ENCODE measurements at places on chromosomes 5 and 9.

DNA sequence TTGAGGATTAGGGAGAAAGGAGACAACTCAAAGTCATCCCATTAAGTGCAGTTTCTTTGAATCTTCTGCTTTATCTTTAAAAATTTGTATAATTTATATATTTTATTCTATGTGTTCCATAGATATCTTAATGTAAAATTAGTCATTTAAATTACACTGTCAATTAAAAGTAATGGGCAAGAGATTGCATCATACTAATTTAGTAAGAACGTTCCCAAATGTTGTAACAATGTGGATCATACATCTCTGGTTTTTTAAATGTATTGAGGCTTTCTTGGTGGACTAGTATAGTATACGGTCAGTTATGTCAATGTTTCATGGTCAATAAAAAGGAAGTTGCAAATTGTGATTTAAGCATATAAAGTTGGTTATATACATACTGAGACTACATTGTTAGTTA is 6.2 kb downstream of the TSLP start:
- no peak for DNase-seq

GRCh38 chr9:84374516-84374915 is 34.0 kb upstream of the SLC28A3 start:
- DNase-seq, result no peak

- no peak for DNase-seq
Observed at GRCh38 chr9:97703437-97704344, 6.6 kb upstream of the XPA start.

DNA sequence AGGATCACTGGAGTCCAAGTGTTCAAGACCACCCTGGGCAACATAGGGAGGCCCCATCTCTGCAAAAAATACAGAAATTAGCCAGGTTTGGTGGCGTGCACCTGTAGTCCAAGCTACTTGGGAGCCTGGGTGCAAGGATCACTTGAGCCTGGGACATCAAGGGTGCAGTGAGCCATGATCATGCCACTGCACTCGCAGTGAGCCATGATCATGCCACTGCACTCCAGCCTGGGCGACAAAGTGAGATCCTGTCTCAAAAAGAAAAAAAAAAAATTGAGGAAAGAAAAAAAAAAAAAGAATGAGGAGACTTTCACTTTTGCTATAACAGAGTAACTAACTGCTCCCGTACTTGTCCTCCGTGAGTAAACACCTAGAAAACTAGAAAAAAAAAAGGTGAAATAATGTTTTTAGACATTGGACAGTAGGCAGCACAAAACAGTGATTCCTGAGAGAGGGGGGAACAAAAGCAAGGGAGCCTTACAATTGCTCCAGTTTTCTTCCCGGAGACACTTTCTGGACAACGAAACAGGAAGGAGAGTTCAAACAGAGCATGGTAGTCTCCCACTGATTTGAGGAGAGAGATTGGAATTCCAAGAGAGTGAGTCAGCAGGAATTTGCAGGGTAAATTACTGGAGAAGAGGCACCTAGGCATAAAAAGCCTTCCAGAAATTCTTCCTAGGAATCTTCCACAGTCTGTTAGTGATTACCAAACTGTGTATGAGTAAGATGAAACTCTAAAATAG is 6.9 kb upstream of the ZBTB5 start:
- DNase-seq, result no peak

- DNase-seq, result no peak
Observed at GRCh38 chr9:34592895-34593601, 3.5 kb upstream of the CNTFR start.

GRCh38 chr5:132411304-132412013 is 41.9 kb downstream of the SLC22A5 start:
- DNase-seq, result no peak

- DNase-seq, result no peak
Observed at GRCh38 chr5:159819591-159820411, 96.5 kb upstream of the ADRA1B start.

- peak; percentile 57 for DNase-seq
Observed at GRCh38 chr5:177357459-177358351, at the start of gene RGS14. RGS14 (plus strand) TSS chr5:177357924; CDS start chr5:177358025, 101 bp downstream.
